ENCODE measurements at places on chromosomes 7 and 10.

- DNase-seq = no peak
Measured at GRCh38 chr10:125548878-125549277, 134.1 kb downstream of the TEX36 start.

GRCh38 chr7:159139202-159139601, 5.5 kb downstream of the VIPR2 start:
- no peak for DNase-seq

GRCh38 chr10:82498976-82499375, 624.0 kb downstream of the NRG3 start:
- no peak for DNase-seq

DNA sequence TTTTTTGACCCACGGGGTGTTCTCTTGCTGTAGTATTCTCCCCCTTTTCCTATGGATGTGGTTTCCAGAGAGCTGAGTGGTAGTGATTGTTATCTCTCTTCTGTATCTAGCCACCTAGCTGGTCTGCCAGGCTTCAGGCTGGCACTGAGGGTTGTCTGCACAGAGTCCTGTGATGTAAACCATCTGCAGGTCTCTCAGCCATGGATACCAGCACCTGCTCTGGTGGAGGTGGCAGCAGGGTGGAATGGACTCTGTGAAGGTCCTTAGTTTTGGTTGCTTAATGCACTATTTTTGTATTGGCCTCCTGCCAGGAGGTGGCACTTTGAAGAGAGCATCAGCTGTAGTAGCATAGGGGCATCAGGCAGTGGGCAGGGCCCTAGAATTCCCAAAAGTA, 851 bp downstream of the HYAL4 start:
- DNase-seq = no peak

- DNase-seq = no peak
Measured at GRCh38 chr10:7529638-7530037, 118.8 kb upstream of the SFMBT2 start.

GRCh38 chr7:54879776-54880175, 120.8 kb upstream of the SEC61G start:
- no peak for DNase-seq

DNA sequence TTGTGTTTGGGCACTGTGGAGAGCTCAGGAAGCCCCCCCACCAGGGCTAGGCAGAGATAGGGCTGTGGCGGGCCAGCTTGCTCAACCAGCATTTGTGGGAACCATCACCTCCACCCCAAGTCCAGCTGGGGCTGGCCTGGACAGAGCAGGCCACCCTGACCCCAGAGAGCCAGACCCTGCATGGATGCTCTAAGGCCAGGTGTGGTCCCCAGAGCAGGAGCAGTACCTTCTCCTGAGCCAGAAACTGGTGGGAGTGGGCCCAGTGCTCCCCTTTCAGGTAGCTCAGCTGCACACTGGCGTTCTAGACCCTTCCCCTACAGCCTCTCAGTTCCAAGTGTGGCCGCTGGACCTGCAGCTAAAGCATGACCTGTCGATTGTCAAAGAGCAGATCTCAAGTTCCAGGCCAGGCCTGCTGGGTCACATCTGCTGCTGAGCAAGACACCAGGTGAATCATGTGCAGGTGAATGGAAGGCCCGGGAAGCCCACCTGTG, 57.2 kb downstream of the RASGEF1A start:
- DNase-seq = no peak

GRCh38 chr10:13340626-13341376, 7.3 kb downstream of the SEPHS1 start:
- DNase-seq = no peak

DNA sequence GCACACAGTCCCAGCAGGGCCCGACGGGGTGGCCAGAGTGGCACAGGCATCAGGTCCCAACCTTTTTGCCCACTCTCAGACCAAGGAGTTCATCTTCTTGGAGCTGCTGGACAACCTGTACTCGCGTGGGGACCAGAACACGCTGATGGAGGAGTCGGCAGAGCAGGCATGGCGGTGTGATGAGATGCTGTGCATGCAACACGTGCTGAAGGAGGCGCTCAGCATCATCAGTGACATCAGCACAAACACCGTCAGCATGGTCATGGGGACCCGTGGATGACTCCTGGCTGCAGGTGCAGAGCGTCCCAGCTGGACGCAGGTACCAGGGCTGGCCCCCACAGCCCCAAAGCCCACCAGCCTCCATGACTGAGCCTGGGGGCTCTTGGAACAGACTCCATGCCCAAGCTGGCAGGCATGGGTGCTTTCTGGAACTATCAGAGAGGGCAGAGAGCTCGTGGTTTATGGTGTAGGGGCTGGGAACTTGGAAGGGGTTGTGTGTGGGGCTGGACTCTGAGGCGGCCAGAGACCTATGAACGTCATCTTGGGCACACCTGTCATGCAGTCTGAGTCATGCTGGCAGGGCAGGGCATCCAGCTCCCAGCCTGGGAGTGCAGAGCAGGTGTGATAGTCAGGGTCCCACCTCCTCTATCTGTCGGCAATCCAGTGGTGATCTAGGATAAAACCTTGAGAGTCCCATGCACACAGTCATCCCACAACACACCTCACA, 8.2 kb upstream of the MTPAP start:
- DNase-seq = no peak

GRCh38 chr10:130961506-130962239, 349.8 kb downstream of the TCERG1L start:
- DNase-seq = no peak

DNA sequence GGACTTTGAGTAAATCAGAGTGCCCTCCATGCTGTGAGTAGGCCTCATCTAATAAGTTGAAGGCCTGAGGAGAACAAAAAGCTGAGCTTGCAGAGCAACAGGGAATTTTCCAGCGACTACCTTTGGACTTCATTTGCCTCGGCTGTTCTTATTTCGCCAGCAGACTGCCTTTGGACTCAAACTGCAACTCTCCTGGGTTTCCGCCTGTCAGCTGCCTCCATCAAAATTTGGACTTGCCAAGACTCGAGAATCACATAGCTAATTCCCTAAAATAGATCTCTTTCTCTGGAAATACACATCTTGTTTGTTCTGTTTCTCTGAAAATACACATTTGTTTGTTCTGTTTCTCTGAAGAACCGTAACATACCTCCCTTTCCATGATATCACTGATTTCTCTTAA, 93.8 kb downstream of the ITGB8 start:
- no peak for DNase-seq

DNA sequence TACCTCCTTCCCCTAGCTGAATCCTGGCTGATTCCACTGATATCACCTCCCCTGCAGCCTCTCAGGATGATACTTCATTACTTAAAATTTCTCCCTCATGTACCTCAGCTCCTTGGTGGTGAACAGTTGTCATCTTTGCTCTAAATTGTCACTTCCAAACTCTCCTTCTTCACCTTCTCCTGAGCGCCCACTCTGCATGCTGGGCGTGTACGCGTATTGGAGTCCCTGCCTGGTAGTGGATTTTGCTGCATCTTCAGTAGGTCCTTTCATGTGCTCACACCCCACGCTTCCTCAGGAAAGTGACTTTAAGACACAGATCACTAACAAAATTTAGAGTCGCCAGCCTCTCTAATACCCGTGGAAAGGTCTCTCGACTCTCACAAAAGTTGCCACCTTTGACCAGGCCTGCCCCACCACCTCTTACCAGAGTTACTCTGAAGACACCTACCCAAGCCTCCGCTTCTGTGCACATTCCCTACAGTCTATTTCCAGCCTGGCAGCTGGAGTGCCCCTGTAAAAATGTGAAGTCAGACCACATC, 236.8 kb downstream of the FANK1 start:
- DNase-seq = no peak

DNA sequence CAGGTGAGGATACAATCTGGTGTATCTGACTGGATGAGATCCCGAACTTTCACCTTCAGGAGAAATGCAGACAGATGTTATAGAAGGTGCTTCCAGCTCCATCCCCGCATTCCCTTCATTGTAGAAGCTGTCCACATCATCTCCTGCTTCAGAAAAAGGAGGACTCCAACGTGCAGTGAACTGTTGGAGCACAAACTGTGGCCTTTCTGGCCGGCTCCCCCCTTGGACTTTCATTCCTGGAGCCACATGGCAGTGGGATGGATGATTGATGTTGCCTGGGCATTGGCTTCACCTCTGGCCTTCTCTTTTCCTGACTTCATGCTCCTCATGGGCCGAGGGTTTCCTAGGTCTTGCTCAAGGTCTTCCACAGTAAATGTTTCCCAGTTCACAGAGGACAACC, 29.6 kb upstream of the ZNF273 start:
- no peak for DNase-seq

DNA sequence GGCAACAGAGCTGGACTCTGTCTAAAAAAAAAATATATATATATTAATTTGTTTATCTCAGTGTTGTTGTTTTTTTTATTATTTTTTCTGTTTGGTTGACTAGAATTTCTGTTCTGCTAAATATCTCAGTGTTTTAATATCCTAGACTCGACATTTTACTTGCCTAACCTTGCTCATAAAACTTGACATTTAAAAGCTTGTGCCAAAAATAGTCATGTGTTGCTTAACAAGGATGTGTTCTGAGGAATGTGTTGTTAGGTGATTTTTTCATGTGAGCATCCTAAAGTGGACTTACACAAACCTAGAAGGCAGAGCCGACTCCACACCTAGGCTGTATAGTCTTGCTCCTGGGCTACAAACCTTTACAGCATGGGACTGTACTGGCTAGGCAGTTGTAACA, 23.1 kb downstream of the NRBF2 start:
- DNase-seq = no peak

- DNase-seq = peak; percentile 47
Measured at GRCh38 chr10:76034353-76035205, 603.2 kb downstream of the LRMDA start.

- DNase-seq = no peak
Measured at GRCh38 chr10:113026679-113027078, 76.6 kb downstream of the TCF7L2 start.

DNA sequence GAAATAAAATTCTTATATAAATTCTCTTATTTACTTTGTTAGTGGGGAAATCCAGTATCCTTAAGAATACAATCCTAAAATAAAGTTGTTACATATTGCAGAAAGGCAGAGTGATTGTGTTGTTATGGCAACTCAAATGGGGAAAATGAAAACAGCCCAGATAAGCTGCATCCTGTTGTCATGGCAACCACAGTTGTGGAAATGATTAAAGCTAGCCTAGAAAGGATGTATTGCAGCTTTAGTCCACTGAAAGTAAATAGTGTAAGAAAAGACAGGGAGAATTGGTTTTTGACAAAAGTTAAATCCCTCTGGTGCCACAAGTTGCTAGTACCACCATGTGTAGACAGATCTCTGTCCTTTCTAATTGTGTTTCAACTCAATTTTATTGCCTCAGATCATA, 43.2 kb downstream of the BTRC start:
- peak; percentile 14 for DNase-seq

GRCh38 chr7:111987115-111987826, 218.9 kb downstream of the DOCK4 start:
- DNase-seq = no peak

- peak; percentile 21 for DNase-seq
Measured at GRCh38 chr7:93551063-93551895, 23.2 kb downstream of the CALCR start.

GRCh38 chr7:36279200-36279925, 110.3 kb upstream of the ANLN start:
- no peak for DNase-seq

- no peak for DNase-seq
Measured at GRCh38 chr7:43697690-43698089, 31.6 kb downstream of the COA1 start.

GRCh38 chr7:54877683-54878082, 118.7 kb upstream of the SEC61G start:
- DNase-seq = no peak

GRCh38 chr7:116899308-116899707, 36.9 kb downstream of the CAPZA2 start:
- DNase-seq = no peak

- DNase-seq = peak; percentile 30
Measured at GRCh38 chr10:129971381-129972144, 7.5 kb upstream of the EBF3 start.

DNA sequence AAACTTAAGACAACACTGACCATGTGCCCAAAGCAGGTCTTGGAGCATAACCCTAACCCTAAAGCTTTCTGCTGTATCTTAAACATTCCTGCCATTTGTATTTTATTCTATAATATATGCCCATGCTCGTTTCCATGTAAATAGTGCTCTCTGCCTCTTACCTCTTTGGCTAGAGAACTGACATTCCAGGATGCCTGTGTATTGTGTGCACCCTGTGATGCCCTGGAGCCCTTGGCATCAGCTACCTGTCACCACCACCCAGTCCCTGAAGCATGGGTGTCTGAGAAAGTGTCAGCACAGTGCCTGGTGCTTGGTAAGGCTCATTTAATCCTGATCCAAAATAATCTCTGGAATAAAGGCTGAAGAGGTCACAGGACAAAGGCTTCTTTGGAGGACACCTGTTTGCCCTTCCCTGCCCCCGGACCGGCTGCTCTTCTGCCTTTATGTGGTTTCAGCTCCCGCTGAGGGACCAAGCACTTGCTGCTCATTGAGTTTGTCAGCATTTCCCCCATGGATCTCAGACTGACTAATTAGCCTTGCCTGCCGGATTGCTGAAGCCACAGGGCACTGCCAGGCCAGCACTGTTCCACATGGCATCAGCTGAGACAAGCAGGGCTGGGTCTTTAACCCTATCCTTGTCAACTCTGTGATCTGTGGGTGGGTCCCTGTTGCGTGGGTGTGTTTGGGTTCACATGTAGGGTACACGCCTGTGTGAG, 139.1 kb upstream of the SORCS3 start:
- no peak for DNase-seq

GRCh38 chr10:5595994-5596471, 70.4 kb downstream of the ASB13 start:
- no peak for DNase-seq

GRCh38 chr7:106219170-106219569, 65.6 kb downstream of the NAMPT start:
- no peak for DNase-seq

GRCh38 chr7:117250801-117251200, 72.1 kb downstream of the WNT2 start:
- DNase-seq = no peak

DNA sequence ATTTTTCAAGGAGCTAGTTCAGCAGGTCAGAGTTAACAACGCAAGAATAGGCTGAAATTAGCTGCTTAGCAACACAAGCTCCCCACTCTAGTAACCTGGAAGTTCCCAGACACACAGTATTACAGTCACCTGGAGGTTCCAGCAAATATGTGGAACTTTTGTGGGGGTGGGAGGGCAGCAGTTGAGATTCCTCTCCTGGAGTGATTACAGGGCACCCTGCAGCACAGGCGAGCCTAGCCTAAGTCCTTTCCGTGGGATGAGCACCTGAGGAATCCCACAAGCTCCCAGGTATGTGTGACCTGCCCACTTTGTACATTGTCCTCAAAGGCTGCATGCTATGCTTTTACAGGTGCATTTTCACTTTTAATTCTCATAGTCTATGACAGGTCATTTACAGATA, 13.6 kb downstream of the TPK1 start:
- no peak for DNase-seq

GRCh38 chr7:46150721-46151120, 229.6 kb upstream of the IGFBP3 start:
- no peak for DNase-seq

DNA sequence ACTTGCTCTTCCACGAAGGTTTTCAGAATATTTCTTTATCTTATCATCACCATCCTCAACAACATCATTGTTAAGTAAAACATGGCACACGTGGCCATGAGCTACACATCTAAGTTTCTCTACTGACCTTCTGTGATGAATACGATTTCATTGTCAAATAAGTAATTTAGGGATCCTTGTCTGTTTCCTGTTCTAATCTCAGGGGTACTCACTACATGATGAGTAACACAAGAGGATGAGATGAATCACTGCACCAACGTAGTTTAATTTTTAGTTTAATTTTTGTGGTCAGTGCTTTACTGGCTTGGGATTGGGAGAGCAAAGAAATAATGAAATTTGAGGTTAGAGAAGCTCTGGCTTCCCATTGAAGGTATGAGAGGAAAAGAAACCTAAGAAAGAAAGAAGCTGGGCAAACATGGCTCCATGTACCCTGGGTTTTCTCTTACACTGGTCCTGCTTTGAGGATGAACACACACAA, 461.9 kb upstream of the KLF6 start:
- no peak for DNase-seq
